ENCODE measurements at places on chromosomes 4 and X.
A peak's percentile ranks its signal among the peaks of the same experiment; 100 is the strongest.

DNA sequence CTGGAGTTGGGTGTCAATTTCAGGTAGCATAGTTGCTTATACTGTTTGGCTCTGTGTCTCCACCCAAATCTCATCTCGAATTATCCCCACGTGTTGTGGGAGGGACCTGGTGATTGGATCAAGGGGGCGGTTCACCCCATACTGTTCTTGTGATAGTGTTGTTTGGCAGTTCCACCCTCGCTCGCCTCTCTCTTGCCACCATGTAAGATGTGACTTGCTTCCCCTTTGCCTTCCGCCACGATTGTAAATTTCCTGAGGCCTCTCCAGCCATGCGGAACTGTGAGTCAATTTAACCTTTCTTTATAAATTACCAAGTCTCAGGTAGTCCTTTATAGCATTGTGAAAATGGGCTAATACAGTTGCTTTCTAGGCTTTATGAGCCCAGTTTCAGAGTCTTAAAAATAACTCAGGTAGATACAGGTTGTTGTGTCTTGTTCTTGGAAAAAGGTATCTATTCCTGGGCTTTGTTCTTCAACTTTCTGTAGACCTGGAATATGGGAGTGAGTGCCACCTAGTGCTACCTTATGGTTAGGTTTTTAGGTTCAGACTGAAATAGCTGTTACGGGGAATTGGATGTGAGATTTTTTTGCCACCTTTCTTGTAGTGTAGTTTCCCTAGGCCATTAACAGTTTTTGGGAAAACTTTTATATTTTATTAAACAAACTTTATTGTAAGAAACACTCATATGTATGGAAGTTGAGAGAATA, 15.6 kb downstream of the PGK1 start:
- no peak for DNase-seq

DNA sequence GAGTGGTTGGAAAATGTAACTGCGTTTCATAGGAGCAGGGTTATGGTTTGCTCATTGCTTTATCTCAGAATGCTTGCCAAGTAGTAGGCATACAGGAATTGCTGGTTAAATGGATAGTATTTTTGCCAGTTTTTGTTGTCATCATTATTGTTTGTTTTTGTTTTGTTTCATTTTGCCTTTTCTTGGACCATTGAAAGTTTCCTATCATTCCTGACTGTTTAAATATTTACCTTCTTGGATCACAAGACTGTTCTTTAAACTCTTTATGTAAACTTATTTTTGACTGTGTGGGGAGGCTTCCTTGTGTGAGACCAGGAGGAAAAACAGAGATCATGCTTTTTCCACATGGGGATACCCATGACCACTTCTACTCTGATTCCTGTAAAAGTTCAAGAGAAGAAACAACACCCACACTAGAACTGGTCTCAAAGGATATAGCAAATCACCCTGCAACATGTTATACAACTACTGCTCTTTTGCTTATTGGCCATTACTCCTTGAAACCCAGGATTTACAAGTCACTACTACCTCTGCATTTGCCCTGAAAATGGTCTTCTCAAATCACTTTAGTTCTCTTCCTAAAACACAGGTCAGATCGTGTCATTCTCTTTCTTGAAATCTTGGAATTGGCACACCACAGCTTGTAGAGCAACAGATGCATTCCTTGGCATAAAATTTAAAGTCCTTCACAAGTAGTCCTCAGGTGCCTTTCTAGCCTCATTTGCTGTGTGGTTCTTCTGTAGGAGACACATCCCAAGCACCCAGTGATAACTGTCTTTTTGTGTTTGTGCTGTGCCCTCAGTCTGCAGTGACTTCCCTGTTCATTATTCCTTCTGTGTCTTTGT, 51.3 kb downstream of the FNIP2 start:
- DNase-seq = no peak

GRCh38 chrX:69238114-69238886, 73.0 kb upstream of the PJA1 start:
- no peak for DNase-seq

GRCh38 chrX:72018277-72019112, 107.8 kb downstream of the NHSL2 start:
- peak; percentile 69 for DNase-seq

DNA sequence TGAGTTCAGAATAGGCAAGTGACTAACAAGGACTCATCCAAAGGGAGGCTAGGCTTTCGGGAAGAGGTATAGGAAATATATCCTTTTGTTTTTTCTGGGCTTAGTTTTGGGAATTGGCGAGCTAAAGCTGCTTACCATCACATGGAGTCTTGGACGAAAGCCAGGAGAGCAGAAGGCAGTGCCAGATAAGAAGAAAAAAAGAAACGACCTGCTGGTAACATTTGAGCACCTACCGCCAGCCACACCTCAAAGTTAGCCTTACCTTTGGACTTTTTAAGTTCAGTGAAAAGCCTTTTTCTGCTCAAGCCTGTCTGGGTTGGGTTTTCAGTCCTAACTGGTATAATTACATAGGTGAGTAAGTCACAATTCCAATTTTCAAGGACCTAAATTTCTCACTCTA, 85.1 kb upstream of the LCORL start:
- DNase-seq = no peak

All from naive thymus-derived CD8-positive, alpha-beta T cell (primary cell).